SIG-M5 (cell line): ENCODE measurements at places on chromosomes 11 and 22.
A peak's percentile ranks its signal among the peaks of the same experiment; 100 is the strongest.

GRCh38 chr22:22023581-22024137 is 41.1 kb upstream of the TOP3B start:
- no peak for DNase-seq

DNA sequence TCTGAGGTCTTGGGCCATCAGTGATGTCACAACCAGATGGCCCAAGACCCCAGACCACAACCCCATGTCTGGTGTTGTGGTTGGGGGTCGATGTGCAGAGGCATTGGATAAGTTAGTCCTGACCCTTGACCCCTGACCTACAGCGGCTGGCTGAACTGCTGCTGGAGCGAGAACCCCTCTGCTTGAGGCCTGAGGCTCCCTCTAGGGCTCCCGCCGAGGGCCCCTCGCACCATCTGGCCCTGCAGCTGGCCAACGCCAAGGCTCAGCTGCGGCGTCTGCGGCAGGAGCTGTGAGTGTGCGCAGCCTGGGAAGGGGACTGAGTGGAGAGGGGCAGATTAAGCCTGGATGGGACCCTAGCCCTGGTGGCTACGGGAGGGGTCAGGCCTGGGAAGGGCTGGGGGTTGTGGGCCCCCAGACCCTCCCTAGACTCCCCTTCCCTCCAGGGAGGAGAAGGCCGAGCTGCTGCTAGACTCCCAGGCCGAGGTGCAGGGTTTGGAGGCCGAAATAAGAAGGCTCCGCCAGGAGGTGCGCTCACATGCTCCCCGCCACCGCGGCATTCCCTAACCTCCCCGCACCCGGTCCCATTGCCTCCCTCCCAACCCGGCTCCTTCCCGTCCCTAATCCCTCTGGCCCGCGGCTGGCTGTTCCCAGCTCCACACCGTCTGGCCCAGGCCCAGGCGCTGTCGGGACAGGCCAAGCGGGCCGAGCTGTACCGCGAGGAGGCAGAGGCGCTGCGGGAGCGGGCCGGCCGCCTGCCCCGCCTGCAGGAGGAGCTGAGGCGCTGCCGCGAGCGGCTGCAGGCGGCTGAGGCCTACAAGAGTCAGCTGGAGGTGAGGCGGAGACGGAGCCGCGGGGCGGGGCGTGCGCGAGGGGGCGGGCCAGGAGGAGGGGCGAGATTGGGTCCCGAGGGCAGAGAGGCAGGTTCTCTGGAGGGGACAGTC is 2.1 kb downstream of the CCDC88B start:
- DNase-seq: peak; percentile 21

DNA sequence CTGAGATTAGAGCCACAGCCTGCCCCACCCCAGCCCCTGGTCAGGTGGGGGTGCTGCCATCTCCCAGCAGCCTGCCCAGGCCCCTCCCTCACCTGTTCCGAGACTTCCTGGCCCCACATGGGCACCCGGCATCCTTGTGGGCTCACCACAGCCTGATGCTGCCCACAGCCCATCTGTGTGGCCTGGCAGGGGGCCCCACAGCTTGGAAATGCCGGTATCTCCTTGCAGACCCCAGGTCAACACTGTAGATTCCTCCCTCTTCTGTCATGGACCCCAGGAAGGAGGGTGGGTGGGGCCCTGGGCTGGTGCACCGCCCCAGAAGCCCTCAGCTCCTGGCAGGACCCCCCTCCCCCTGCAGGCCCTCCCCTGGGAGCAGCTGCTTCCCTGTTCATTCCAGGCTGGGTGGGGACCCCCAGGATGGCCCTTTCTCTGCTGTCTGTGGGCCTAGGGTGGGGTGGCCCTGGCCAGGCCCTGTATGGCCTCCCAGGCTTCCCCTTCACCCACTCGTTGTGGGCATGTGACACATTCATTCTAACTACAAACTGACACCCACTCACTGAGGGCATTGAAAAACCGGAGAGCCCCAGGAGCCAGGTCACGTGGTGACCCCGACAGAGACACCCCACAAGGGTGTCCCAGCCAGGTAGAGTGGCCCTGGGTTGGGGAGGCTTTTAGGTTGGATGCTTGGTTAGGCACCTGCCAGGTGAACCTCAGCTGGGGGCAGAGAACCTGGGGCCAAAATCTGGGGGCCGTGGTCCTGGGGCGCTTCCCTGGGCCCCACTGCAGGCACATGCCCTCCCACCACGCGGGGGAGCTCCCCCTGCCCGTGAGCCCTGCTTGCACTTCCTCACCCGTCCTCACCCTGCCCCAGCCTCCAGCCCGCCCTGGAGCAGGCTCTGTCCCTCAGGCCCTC is 44.1 kb upstream of the CCDC188 start:
- DNase-seq: no peak

- DNase-seq: no peak
Observed at GRCh38 chr11:28675183-28675582, 567.0 kb downstream of the METTL15 start.

- no peak for DNase-seq
Observed at GRCh38 chr11:36048496-36049247, 104.8 kb downstream of the LDLRAD3 start.

GRCh38 chr11:126135235-126136176 is 72.8 kb upstream of the CDON start:
- DNase-seq: no peak

DNA sequence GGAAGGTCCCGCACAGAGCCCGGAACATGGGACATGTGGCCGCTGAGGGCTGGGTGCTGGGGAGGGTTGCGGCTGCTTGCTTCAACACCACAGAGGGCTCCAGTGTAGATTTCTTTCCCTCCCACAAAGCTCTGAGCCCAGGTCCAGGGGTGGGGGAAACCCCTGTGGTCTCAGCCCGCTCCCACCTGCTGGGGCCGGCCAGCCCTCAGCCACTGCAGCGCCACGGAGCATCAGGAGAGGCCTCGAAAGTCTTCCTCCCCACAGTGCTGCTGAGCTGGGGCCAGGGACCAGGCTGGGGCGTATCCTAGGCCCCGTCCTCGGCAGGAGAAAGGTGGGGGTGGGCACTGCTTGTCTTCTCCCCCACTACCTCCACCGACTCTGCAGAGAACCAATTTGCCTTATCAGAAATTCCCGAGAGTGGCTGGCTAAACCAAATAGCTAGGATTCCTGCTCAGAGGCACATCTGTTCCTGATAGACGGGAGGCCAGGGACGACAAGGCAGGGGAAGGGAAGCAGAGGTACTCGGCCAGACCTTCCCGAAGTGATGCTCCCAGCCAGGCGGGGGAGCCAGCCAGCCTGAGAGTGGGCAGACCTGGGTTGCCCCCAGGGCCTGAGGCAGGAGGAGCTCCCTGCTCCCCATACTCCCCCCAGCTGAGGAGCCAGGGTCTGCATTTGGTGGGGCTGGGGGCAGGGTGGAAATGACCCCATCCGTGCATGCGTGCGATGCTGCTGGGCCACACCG is 18.7 kb downstream of the IGF2 start:
- DNase-seq: no peak

GRCh38 chr11:100892886-100893285 is 205.8 kb downstream of the ARHGAP42 start:
- DNase-seq: no peak

- DNase-seq: no peak
Observed at GRCh38 chr22:44931077-44931540, 78.7 kb downstream of the PHF21B start.

GRCh38 chr22:38276166-38276565 is 3.4 kb upstream of the TMEM184B start:
- DNase-seq: no peak

GRCh38 chr11:12029738-12030363 is 21.4 kb upstream of the DKK3 start:
- DNase-seq: no peak

GRCh38 chr11:24478718-24479117 is 18.1 kb upstream of the LUZP2 start:
- DNase-seq: no peak

- DNase-seq: no peak
Observed at GRCh38 chr11:119027561-119028345, 2.9 kb downstream of the SLC37A4 start.

DNA sequence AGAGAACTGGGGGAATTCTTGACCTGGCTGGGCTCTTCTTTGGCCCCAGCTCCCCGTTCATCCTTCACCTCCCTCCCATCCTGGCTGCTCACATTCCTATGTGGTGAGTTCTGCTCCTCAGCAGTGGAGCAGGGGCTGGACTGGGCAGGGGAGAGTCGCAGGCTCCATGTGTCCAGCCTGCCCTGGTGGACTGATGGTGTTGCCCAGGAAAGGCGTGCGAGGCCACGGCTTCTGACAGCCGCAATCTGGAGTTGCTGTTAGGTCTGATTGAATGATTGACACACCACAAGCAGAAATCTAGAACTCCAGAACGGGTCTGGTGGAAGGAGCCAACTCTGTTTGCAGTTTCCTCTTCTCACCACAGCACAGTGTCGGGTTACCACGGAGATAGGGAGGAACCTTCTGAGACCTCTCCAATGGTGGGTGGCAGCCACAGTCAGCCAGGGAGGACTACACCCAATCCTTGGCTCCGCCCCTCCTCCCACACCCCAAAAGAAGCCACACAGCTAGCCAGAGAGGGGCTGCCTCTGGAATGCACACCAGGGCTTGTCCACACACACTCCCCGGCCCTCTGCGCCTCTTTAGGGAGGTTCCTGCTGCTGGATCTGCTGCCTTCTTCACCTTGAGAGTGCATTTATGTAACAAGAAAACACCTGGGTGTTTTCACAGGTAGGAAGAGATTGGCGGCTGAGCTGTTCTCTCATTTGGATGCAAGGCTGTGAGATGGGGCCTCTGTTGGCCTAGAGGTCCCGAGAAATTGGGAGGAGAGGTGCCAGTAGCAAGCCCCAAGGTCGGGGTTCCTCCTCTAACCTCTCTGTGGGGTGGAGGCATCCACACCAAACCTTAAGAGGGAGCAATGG is 56.4 kb upstream of the CD44 start:
- peak; percentile 47 for DNase-seq

DNA sequence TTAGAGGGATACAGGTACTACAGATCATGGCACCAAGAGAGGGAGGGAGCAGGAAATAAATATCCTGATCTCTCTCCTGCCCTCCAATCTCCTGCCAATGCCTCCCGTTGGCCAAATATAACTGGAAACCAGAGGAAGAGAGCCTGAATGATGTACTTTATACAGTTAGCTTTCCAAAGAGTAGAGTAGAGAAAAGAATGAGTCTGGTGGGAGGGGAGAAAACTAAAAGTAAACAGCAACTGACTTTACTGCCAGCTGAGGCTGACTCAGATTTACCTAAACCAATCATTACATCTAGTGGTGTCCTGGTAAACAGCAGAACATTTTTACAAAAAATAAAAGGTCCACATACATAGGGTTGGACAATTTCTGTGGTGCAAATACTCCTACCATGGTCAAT is 5.1 kb downstream of the MPZL3 start:
- no peak for DNase-seq

GRCh38 chr11:77446911-77447629 is 26.8 kb downstream of the PAK1 start:
- DNase-seq: no peak

DNA sequence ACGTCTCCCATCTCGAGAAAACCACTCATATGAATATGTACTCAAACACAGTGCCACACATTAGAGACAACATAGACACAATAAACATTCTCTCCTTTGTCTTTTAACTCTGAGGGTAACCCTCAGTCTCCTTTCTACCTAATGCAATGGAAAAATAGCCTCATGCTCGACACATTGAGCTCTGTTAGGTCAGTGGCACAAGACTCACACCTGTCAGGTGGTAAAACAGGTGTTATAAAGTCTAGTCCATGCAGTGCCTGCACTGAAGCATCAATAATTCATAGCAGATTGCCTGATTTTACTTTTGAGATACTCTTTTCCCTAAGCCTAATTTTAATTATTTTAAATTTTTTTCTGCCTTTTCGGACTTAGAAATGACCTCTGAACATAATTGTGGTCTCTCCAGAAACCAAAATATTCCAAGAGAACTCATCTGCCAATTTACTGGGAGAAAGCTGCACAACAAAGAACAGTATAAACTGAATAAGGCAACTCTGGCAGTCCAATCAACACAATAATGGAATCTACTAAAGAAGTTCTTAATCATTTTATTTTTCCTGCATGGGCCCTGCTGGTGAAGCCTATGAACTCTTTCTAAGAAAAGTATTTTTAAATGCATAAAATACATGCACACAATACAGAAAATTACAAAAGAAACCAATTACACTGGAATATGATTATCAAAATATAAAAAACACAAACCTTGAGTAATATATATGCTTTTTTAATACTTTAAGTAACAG is 9.9 kb downstream of the RDX start:
- no peak for DNase-seq
